ENCODE measurements at places on chromosomes 7 and 10.

DNA sequence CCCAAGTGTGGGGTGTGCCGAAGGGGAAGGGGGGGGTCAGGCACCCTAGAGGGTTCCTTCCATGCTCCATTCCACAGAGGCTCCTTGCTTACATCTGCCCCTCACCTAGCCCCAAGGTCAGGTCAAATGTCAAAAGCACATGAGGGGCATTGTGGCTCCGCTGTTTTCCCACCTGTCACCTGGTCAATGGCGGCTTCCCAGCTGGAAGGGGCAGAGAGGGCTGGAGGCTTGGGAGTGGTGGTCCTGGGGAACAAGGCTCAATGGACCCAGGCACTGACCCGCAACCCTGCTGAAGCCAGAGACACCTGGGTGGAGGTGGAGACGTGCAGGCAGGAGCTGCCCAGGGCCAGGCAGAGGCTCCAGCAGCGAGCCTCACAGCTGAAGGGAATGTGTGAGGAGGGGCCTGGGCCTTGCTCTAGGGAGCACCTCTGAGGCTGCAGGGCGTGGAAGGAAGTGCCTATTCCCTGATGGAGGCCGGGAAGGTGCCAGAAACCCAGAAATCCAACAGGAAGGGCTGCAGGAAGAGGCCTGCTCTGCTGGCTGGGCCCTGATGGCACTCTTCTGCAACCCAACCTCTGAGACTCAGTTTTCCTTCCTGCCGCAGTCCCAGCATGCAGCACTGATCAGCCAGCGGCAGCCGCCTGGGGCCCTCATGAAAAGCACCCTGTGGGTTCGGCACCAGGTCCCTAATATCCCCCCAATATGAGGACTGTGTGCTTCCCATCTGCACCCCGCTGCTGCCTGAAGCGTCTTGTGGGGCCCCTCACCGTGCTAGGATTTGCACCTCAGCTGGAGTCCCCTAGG is 16.0 kb downstream of the RASGEF1A start:
- H3K27me3 ChIP-seq = no peaks in the 10 kb centered on the region
- no peak for DNase-seq
- H3K4me3 ChIP-seq = no peak overlapping the region
- H3K4me1 ChIP-seq = no peaks in the 10 kb centered on the region
- no peak overlapping the region for H3K27ac ChIP-seq

DNA sequence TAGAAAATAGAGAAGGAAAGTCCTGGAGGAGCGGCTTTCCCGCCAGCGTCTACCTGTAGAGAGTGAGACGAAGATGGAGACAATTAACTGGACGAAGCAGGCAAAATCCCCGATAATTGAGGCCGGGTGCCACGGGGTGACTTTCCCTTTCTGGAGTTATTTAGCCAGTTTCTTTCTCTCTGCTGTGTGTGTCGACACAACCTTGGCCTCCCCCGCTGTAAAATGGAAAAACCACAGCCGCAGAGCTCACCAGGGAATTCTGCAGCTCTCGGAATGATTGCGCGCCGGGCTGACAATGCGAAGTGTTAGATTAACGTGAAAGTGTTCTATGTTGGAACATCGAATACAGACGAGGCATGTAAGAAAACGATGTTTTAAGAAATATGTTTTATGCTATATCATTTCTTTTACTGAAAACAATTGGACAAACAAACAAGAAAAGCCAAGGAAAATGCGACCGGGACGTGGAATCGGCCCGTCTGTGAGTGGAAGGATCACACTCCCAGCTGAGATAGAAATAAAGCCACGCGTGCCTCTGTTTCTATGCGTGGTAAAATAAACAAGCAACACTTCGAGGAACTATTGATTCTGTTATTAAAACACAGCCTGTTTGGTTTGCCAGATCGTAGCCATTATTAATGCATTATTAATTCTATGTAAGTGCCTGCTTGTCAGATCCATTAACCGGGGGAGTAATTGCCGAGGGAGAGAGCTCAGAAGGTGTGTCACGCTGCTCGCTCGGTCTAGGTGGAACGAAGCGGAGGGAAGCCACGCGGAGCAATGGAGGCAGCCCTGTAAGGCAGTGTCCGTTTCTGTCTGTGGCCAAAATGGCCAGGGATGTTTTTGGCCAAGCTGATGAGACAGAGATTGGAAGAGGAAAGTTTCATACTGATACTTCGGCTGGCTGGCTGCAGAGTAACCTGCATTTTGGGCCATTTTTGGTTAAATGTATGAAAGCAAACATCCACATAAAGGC is 129.4 kb downstream of the DNAJB6 start:
- no peak overlapping the region for H3K27ac ChIP-seq
- H3K4me1 ChIP-seq = no peaks in the 10 kb centered on the region
- H3K36me3 ChIP-seq = no peaks in the 10 kb centered on the region
- H3K27me3 ChIP-seq = peaks cover 5% of the 10 kb centered on the region
- no peak for DNase-seq

DNA sequence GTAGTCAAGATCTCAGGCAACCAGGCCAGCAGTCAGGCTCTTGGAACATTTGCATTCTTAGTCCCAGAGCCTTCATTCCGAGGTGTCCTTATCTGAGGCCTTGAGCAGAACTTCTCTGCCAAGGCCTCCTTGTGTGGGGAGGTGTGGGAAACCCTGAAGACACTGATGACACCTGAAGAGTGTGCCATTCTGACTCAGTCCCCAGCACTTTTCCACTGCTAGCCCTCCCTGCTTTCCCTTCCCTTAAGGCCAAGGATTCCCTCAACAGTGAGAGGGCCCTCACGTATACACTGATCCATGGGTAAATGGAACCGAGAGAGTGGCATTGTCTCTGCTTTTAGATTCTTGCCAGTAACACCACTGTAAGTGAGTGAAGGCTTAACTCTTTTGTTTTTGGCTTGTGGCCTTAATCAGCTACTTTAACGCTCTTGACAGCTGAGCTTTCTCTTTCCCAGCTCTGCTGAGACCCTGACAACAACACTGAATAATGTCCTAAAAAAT is 30.3 kb downstream of the TRDMT1 start:
- no peak overlapping the region for H3K27ac ChIP-seq
- H3K4me1 ChIP-seq = no peaks in the 10 kb centered on the region
- H3K36me3 ChIP-seq = no peaks in the 10 kb centered on the region
- no peaks in the 10 kb centered on the region for H3K27me3 ChIP-seq
- DNase-seq = no peak

- DNase-seq = no peak
- no peaks in the 10 kb centered on the region for H3K36me3 ChIP-seq
- no peak overlapping the region for H3K4me3 ChIP-seq
Observed at GRCh38 chr10:85847085-85847484, 519.5 kb downstream of the GRID1 start.

DNA sequence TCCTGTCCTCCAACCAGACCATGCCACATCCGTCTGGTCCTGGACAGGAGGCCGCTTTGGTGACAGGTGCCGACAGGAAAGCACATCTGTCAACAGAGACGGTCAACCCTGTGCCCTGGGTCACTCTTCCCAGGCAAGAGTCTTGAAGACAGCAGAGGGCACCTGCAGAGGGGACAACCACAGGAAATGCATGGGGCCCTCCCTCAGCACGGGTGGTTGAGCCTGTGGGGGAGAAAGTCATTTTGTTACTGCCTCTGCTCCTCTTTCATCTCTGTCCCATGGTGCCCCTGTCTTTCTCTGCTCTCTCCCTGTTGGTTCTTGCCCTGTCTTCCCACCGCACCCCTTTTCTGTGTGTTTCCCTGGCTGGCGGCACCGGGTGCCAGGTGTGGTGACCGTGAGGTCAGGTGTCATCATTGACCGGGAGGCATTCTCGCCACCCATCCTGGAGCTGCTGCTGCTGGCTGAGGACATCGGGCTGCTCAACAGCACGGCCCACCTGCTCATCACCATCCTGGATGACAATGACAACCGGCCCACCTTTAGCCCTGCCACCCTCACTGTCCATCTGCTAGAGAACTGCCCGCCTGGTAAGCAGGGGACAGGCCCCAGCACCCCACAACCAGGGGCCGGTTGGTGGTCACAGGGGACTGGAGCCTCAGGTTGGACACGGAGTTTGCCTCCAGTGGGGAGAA is 17.6 kb upstream of the VSIR start:
- H3K27me3 ChIP-seq = no peaks in the 10 kb centered on the region
- H3K4me3 ChIP-seq = no peak overlapping the region
- no peak for DNase-seq
- H3K4me1 ChIP-seq = no peaks in the 10 kb centered on the region
- no peaks in the 10 kb centered on the region for H3K36me3 ChIP-seq

- H3K4me3 ChIP-seq = no peak overlapping the region
- no peaks in the 10 kb centered on the region for H3K27me3 ChIP-seq
- H3K4me1 ChIP-seq = no peaks in the 10 kb centered on the region
- no peak overlapping the region for H3K27ac ChIP-seq
- H3K36me3 ChIP-seq = no peaks in the 10 kb centered on the region
Observed at GRCh38 chr10:71367271-71367670, 29.4 kb upstream of the CDH23 start.

DNA sequence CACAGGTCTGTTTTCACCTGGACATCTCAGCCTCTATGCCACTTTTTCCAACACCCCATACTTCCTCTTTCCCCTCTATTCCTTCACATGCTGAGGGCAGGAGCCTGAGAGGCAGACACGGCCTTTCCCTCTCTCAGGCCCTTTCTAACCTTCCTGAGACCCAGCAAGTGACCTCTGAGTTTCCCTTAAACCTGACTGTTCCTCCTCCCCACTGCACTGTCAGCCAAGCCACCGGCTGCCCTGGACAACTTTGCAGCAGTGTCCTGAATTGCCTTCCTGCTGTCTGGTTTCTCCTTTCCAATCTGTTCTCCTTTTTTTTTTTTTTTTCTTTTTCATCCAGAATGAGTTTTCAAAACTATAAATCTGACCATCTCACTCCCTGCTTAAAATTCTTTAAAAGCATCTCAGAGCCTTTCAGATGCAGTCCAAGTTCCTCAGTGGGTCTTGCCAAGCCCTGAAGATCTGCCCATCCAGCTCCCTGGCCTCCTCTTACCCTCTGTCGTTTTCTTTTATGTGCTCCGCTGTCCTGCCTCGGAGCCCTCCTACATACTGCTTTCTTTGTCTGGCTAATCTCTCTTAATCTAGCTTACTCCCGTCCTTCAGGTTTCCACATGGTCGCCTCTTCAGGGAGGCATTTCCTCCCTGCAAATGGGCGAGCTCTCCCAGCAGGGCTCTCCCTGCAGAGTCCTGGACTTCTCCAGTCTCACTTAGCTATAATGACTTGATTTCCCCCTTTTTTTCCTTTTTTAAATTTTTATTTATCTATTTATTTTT is 30.5 kb downstream of the SLC13A4 start:
- no peak overlapping the region for H3K4me3 ChIP-seq
- DNase-seq = no peak
- H3K4me1 ChIP-seq = no peaks in the 10 kb centered on the region
- H3K36me3 ChIP-seq = no peaks in the 10 kb centered on the region
- no peaks in the 10 kb centered on the region for H3K27me3 ChIP-seq

- H3K27ac ChIP-seq = no peak overlapping the region
- no peak overlapping the region for H3K4me3 ChIP-seq
- no peaks in the 10 kb centered on the region for H3K27me3 ChIP-seq
- H3K36me3 ChIP-seq = no peaks in the 10 kb centered on the region
- DNase-seq = no peak
- H3K4me1 ChIP-seq = no peaks in the 10 kb centered on the region
Observed at GRCh38 chr10:25811052-25811685, 122.9 kb upstream of the MYO3A start.

GRCh38 chr7:151351967-151352366 is 10.4 kb downstream of the NUB1 start:
- H3K27ac ChIP-seq = no peak overlapping the region
- no peaks in the 10 kb centered on the region for H3K27me3 ChIP-seq
- no peaks in the 10 kb centered on the region for H3K4me1 ChIP-seq
- DNase-seq = no peak

GRCh38 chr7:153537271-153537670 is 514.9 kb upstream of the DPP6 start:
- H3K36me3 ChIP-seq = no peaks in the 10 kb centered on the region

Data from pancreas (tissue), 10 donors.